ENCODE measurements at places on chromosomes 6 and 20.

GRCh38 chr6:101747160-101747559 lies 353.7 kb downstream of the GRIK2 start:
- DNase-seq = no peak

- no peak for DNase-seq
Observed at GRCh38 chr6:105886814-105887544, 199.2 kb upstream of the PRDM1 start.

DNA sequence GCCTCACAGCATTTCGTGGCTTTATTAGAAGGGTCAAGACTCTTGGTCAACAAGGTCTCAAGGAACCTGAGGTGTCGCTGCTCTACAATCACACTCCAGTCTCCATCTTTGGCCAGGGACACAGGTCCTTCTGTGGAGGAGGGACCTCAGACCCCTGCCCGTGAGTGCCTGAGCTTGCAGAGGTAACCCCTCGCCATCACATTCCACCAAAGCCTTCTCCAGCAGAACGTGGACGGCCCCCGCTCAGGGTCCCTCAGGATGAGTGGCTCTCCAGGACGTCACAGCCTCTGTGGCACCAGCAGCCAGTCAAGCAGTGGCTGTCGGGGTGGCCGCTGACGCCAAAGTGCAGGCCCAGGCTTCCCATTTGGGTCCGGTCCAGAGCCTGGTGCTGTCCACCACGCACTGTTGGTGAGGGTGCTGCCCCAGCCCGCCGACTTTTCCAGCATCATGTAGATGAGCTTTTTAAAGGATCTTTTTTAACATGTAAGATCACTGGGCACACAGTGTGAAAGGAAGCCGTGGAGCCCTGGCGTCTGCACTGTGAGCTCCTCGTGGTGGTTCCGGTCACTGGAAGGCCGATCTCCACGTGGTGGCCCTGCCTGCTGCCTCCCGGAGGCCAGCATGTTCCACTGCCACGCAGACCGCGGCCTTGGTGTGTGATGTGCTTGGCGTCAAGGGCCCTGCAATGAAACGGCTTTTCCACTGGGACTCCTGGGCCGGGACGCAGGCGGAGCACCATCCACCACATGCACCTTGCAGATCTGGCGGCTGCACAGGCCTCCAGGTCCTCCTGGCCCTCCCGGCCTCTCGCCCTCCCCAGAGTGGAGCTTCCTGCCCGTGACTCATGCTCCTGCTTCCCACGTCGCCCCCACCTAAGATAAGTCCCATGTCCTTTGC lies 8.3 kb upstream of the KIF25 start:
- no peak for DNase-seq

- no peak for DNase-seq
Observed at GRCh38 chr20:44579313-44580081, 2.9 kb upstream of the PKIG start.

- no peak for DNase-seq
Observed at GRCh38 chr20:21623781-21624094, 81.7 kb upstream of the PAX1 start.

- DNase-seq = no peak
Observed at GRCh38 chr20:62741701-62742491, 33.3 kb downstream of the NTSR1 start.

GRCh38 chr20:58660855-58661597 lies 9.9 kb downstream of the STX16 start:
- no peak for DNase-seq

DNA sequence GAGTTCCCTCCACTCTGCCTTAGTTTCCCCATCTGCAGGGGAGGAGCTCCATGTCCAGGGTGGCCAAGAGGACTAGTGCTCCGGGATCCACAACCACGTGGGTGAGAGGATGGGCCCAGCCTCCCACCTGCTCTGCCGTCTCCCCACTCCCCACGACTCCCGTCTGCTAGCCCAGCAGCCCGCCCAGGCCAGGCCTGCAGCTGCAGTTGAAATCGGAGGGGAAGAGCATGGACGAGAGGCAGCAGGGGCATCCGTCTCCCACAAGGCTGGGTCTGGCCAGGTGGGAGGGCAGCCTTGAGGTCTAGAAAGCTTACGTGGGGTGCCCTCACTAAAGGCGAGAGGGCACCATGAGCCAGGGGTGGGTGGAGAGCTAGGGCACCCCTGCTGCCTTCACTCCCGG lies 8.6 kb downstream of the NOL4L start:
- DNase-seq = no peak

DNA sequence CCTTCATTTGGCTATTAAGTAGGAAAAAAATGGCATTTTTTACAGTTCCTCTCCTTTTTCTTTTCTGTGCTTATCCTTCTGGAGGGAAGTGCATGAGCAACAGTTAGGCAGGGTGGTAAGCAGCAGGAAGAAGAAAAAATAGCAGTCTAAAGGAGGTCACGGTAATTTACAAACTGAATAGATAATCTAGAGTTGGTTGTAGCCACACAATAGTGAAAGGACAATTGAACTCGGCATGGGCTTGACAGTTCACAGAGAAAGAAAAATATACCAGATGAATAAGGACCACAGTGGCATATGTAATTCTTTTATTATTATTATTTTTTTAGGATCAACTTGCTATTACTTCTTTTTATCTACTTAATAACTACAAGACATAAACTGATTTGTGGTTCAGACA lies 358.6 kb downstream of the BTBD9 start:
- no peak for DNase-seq

GRCh38 chr6:35954333-35954732 lies 33.4 kb upstream of the SRPK1 start:
- no peak for DNase-seq

DNA sequence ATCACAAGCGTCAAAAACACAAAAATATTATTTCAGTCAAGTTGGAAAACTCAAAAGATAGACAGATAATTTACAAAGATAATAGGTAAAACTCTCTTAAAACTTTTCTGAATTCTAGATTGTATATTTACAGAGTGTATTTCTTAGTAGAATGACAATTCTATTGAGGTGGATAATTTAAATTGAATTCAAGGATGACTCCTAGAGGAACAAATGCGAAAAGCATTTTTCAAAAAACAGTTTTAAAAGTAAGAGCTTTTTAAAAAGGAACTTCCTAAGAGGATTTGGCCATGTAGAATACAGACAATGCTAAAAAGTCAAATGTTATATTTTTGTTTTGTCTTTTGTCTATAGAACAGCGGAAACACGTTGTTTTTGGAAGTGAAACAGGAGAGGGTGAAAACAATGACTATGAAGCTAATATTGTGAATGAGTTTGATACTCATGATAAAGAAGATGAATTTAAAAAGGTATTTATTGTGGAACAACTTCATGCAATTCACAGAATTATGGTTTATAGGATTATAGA lies 90.1 kb downstream of the DNAH8 start:
- no peak for DNase-seq

DNA sequence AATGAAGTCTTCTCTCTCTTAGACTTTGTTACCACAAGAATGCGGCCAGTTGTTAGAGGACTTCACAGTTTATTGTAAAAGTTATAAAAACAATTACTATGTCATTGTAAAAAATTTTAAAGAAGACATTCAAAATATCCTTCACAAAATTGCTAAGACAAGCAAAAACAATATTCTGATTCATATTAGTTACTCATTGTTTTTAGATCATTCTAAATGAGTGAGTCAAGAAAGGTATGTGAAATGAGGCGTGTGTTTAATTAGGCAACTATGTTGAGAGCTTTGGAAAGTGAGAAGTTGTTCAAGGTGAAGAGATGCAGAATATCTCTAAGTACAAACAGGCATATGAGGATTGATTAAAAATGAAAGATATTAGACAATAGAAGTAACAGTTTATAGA lies 875.3 kb downstream of the EYS start:
- no peak for DNase-seq

- no peak for DNase-seq
Observed at GRCh38 chr6:54031169-54031568, 80.1 kb upstream of the MLIP start.

DNA sequence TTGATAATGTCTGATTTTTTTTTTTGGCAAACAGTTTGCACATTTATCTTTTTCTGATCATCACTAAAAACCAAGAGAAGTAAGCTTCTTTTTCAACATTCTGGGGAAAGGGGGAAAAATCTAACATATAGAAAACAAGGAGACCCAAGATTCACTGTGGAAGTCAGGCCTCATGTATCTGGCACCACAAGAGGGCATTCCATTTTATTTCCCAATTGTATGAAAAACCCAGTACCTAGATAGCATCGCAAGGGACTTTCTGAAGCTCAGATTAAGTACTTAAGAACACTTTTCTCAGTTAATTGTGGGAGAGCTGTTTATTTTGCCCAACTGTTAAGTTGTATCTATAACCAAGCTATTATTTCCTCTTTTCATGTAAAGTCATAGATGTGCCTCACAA lies 152.9 kb downstream of the KLHL32 start:
- no peak for DNase-seq

DNA sequence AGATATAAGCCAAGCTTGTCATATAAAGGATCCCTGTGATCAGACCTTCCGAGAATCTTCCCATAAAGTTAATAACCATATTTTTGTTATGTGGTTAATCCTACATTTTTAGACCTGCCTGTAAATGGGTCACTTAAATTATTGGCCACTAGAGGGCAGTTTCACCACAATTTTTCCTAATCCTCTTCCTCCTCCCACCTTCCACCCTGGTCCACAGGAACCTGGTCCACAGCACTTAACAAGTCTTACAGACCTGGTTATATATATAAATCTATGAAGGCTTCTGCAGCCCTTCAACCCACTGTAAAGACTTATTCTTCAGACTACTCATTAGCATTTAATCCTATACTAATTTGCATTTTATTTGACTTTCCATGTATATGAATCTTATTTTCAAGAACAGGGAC lies 28.3 kb downstream of the MRS2 start:
- DNase-seq = peak; percentile 51

- DNase-seq = no peak
Observed at GRCh38 chr20:44601236-44601671, 18.9 kb downstream of the PKIG start.

DNA sequence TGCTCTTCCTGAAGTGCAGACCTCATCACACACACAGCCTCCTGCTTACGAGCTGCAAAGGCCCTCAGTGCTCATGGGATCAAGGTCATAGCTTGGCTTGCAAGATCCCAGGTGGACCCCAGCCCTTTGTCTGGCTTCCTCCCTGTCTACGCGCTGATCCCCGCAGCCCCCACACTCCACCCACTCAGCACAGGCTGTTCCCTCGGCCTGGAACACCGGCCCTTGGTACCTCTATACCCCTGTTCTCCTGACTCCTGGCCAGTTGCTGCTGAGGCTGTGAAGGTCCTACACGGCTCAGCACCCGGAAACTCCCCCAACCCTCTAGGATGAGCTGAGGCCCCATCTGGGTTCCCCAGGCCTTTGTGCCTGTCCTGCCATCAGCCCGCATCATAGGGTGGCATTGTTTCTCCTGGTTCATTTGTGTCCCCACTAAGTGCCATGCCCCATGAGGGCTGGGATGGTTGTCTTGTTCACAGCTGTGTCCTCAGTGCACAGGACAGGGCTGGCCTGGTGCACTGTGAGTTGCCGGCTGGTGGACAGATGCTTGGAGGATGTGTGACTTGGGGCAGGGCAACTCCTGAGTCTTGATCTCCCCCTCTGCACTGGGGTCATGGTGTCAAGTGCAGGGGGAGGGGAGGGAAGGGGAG lies 57.0 kb downstream of the ADNP start:
- DNase-seq = no peak

- DNase-seq = no peak
Observed at GRCh38 chr6:125832391-125833117, 41.8 kb downstream of the NCOA7 start.

DNA sequence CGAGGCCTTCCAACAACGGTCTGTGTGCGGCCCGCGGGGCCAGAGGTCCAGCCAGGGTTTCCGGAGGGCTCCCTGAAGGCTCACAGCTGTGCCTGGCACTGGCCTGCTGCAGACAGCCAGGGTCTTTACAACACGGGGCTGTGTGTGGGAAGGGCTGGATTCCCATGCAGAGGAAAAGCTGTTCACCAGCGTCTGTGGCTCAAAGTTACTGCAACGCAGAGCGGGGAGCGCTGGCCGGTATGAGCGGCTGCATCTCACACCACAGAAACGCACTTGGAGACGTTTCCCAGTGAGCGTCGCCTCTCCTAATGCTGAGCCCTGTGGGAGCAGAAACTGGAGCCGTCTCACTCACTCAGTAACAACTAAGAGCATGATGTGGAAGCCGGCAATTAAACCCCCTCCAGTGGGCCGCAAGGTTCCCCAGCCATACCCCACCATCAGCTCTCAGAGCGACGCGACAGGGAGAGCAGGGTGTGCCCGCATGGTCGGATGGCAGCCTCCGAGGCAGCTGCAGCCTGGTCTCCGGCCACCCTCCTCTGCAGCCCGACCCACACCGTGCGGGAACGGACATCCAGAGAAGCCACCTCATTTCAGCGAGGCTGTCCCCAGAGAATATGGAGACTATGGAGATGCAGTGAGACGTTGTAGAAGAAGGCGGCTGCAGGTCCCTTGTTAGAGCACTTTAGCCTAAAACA lies 42.6 kb downstream of the DLL1 start:
- peak; percentile 40 for DNase-seq

- no peak for DNase-seq
Observed at GRCh38 chr20:41041693-41042092, 13.1 kb downstream of the TOP1 start.

GRCh38 chr6:170288091-170288631 lies 2.7 kb downstream of the DLL1 start:
- DNase-seq = no peak

DNA sequence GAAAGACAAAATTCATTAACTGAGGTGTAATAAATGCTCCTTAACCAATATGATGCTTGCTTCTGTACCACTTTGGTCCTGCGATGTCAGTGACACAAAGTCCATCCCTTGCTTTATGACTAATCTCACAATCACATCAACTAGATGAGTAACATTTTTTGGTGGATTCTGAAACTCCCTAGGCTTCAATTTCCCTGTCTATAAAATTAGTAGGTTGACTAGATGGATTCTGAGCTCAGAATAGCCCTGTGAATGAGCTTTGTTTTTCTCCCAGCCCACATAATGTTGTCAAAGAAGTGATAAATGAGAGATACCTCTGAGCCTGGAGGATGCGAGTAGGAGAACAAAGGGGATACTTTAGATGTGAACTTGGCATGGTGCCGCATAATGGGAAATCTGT lies 9.1 kb downstream of the TXLNB start:
- no peak for DNase-seq

- no peak for DNase-seq
Observed at GRCh38 chr6:160513836-160514235, 150.2 kb downstream of the LPA start.

GRCh38 chr20:6626805-6627204 lies 140.7 kb upstream of the BMP2 start:
- DNase-seq = no peak
